CD4-positive, alpha-beta T cell treated with Interleukin-6 at 100 ng/mL for 8 hours (primary cell): ENCODE measurements at places on chromosomes 3 and 15.

DNA sequence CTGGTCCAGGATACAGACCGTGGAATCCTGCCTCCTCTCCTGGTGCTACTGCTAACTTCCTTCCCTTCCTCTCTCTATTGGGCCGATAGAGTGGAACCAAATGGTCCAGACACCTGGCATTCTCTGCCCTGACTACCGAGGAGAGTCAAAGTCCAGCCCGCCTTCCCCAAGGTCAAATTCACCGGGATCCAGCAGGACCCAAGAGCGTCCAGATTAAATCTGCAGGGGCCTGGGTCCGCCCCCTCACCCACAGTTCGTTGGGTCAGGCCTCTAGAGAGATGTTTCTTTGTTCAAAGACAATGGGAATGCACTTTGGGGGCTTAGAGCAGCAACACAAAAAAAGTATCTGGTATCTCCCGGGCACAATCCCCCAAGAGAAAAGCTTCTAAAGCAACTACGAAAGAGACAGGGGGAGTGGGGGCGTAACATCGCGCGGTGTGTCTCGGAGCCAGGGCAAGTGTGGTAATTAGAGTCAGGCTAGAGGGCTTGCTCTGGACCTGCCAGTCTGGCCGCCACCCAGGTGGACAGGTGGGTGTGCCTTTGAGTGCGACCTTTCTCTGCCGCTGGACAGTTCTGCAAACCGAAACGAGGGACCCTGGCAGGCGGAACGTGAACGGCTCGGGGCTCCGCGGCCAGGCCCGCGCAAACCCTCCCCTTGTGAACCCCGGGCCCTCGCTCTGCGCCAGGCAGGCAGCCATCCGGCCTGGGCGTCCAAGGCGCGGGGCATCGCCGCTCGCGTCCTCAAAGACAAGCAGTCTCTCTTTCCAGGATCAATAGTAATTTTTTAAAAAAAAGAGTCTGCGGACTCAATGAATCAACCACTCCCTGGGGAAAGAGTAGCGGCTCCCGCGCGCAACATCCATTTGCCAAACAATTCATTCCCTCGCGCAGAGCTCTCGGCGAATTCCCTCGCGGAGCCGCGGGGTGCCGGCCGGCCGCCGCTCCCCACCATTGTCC lies 806 bp downstream of the KLHL25 start:
- peak; percentile 30 for DNase-seq

- DNase-seq = no peak
Measured at GRCh38 chr3:158713094-158713499, 19.2 kb downstream of the RARRES1 start.

- DNase-seq = no peak
Measured at GRCh38 chr3:107521469-107522059, 1.2 kb upstream of the BBX start.

- no peak for DNase-seq
Measured at GRCh38 chr3:64029287-64029686, 6.0 kb upstream of the PSMD6 start.

GRCh38 chr3:107753494-107753893 lies 230.7 kb downstream of the BBX start:
- DNase-seq = no peak

DNA sequence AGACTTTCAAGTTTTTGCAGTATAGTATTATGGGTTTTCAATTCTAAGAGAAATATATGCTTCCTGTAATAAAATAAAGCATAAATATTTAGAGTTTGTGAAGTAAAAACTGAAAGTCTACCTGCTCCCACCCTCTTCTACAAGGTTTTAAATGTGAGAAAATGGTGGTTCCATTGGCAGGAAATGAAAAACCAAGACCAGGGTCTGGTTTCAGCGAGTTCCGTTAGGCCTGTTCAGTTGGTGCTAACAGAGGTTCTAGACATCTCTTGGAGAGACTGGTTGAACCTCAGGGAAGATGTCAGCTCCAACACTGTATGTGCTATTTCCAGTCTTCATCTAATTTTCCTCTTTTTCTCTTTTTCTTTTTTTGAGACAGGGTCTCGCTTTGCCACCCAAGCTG lies 11.8 kb upstream of the MYO1E start:
- DNase-seq = no peak

DNA sequence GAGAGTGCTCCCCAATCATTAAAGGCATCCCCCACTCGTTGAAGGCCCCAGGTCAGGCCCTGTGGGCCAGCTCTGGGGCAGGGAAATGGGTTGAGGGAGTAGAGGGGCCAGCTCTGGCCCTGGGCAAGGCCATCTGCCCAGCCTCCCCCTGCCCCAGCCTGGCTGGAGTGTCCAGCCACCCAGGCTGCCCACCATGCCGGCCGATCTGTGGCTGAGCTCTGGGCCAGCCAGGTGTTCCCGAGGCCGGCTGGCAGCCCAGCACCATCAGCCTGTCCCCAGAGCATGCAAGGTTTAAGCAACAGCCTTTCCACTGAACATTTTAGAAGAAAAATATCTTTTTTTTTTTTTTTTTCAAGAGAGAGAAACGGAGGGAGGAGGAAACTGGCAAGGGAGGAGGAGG lies 62.8 kb upstream of the LINGO1 start:
- no peak for DNase-seq

DNA sequence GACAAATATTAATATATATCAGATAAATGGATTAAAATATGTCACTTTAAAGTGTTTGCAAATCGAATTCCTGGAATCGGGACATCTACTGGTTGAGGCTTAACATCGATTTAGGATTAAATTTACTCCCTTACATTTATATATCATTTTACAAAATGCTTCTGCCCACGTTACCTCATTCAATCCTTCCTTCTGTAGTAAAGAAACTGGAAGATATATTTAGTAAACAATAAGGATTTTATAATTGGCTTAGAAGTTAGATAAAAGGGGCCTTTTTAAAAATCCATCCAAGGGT lies 1.3 kb downstream of the CLPX start:
- no peak for DNase-seq

DNA sequence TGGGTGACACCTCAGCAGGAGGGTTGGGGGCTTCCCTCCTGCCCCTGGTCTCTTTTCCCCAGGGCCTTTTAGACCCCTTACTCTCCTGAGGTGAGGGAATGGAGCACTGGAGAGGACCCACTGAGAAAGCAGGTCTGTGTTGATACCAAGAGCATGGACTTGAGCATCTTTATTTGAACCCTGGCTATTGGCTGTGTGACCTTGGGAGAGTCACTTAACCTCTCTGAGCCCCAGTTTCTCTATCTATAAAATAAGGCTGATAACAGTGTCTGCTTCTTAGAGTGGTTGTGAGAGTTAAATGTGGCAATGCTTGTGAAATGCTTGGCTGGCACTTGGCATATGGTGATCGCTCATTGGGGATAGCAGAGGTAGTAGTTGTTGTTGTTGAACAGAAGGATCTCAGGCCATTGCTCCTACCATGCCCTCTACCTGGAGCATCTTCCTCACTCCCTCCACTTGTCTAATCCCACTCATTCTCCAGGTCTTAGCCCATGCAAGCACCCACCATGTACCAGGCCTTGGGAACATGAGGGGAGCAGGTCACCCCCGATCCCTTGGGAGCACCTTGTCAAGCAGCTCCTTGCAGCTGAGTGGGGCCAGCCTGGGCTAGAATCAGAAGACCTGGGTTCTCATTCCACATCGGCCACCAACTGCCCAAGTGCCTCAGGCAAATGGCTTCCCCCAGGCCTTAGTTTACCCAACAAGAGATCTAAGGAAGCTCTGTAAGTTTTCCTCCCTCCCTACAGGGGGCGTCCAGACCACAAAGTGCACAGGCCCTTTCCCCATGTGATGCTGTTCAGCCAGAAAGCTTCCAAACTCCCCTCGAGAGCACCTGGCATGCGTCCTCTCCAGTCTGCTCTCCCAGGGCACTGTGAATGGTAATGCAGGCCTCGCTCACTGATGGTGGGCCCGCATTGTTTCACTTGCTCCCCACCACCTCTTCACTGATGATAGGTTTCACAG lies 96.7 kb downstream of the LSM3 start:
- no peak for DNase-seq

GRCh38 chr3:98008855-98009254 lies 26.3 kb downstream of the GABRR3 start:
- no peak for DNase-seq

- peak; percentile 71 for DNase-seq
Measured at GRCh38 chr3:152269056-152269830, 514 bp downstream of the MBNL1 start.

DNA sequence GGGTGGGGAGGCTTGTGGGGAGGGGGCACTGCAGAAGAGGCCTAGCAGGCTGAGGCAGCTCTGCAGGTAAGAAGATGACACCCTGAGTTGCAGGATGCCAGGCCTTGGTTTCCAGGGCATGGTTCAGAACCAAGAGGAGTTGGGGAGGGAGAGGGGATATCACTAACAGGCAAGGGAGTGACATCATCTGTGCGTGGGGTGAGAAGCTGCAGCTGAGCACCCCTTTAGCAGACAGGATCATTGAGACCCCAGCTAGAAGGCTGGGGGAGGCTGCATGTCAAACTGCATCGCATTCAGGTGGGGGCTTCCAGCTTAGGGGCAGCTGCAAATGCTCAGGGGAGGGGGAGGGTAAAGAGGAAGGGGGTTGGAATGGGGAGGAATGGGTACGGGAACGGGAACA lies 23.0 kb downstream of the CACNA2D2 start:
- no peak for DNase-seq

DNA sequence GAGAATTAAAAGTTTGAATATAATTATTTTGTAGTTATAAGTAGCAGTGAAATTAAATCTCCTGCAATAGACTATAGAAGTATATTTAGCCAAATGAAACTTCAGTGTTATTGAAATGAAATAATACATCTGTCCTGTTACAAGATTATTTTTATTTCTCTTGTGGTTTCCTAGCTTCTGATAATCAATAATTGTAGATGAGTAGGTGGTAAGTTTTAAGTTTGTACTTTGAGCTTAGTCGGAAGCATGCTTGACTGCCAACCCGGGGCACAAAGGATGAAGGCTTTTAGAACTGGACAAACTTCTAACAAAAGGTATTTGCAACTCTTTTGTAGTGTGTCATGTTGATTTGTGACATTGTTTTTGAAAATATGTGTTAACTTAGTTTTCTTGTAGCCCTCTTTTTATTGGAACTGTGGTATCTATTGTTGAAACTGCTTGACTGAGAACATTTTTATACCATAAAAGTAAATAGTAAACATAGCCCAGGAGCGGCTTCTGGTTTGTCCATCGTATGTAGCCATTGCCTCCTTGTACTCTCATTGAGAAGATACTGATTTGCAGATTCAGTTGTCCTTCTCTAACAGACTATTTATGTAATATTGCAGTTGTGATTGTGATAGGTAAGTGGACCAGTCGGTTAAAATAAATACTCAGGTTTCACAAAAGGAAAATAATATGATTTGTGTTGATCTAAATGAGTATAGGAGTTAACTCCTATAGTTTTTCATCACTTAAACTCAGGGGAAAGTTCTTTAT lies 2.9 kb downstream of the CTNNB1 start:
- no peak for DNase-seq

DNA sequence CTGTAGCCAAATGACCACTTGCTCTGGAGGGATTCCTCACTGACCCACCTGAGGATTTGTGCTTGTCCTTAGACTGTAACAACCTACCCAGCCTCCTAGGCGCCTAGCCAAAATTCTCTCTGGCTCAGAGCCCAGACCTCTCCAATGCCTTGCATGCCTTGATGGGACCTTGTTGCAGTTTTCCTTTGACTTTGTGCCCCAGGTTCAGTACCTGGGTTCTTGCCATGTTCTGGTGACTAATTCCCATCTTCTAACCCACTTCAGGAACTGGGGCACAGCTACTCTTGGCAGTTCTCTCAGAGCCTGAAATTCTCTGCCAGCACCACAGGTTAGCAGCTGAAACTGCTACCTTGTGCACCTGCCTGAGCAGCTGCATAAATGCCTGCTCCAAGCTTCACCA lies 27.0 kb upstream of the UBE3A start:
- DNase-seq = no peak

GRCh38 chr3:56787784-56788256 lies 13.9 kb downstream of the ARHGEF3 start:
- peak; percentile 33 for DNase-seq

GRCh38 chr3:98954242-98954641 lies 52.7 kb upstream of the DCBLD2 start:
- no peak for DNase-seq

- DNase-seq = peak; percentile 50
Measured at GRCh38 chr3:15405448-15406050, 21.8 kb downstream of the METTL6 start.

DNA sequence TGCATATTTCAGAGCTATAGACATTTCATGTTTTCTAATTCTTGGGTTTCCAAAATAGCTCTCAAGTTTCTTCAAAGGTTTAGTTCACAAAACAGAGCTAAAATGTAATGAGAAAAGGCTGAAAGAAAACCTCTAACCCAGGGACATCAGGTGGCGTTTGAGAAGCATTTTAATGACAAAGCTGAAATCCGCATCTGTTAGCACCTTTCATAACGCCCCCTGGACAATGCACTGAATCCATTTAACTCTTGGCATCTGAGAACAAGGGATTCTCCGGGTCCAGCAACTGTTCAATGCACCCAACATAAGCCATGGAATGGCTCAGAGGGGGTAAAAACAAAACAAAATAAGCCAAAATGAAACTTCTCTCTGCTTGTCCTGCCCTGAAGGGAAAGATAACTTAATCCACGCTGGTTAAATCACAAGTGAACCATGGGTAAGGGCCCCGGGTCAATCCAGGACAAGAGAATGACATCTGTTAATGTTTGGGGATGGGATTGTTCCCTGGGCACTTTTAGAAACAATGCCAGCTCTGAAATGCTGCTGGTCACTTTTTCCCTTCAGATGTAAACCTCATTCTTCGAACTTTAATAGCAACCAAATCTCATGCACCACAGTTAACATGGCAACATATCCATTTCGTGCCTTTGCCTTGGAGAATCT lies 466.2 kb upstream of the ADAMTS9 start:
- DNase-seq = no peak

GRCh38 chr3:134237454-134238145 lies 13.1 kb downstream of the RYK start:
- DNase-seq = no peak

DNA sequence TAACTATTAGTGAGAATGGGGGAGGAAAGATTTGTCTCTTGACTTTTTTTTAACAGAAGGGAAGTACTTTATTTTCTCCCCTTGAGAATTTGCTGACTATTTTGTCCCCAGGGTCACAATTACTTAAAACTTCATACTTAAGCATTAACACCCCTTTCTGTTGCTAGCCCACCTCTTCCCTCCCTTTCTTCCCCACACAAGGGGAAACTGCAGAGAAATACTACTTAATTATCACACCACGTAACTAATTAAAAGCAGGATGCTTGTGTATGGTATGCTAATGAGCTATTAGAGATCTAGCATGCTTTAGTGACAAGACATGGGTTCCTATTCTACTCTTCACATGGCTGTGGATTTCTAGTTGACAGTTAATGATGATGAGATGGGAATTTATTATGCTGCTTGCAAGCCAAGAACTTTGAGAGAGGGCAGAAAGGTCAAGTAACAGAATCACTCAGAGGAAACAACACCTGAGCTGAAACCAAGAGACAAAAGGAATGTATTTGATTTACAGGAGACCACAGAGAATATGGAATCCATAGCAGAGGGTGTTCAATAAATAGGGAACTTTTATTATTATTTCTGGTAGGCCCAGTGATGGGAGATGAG lies 179.2 kb downstream of the LSAMP start:
- no peak for DNase-seq

- no peak for DNase-seq
Measured at GRCh38 chr3:72682936-72683452, 165.3 kb downstream of the SHQ1 start.

GRCh38 chr3:117630885-117631284 lies 921.3 kb downstream of the TUSC7 start:
- DNase-seq = no peak

GRCh38 chr3:144127014-144127413 lies 155.4 kb downstream of the DIPK2A start:
- DNase-seq = no peak
